ENCODE measurements at places on chromosomes 3 and 15.
A peak's percentile ranks its signal among the peaks of the same experiment; 100 is the strongest.

GRCh38 chr15:90230071-90230494 is 3.7 kb downstream of the CIB1 start:
- DNase-seq: no peak

DNA sequence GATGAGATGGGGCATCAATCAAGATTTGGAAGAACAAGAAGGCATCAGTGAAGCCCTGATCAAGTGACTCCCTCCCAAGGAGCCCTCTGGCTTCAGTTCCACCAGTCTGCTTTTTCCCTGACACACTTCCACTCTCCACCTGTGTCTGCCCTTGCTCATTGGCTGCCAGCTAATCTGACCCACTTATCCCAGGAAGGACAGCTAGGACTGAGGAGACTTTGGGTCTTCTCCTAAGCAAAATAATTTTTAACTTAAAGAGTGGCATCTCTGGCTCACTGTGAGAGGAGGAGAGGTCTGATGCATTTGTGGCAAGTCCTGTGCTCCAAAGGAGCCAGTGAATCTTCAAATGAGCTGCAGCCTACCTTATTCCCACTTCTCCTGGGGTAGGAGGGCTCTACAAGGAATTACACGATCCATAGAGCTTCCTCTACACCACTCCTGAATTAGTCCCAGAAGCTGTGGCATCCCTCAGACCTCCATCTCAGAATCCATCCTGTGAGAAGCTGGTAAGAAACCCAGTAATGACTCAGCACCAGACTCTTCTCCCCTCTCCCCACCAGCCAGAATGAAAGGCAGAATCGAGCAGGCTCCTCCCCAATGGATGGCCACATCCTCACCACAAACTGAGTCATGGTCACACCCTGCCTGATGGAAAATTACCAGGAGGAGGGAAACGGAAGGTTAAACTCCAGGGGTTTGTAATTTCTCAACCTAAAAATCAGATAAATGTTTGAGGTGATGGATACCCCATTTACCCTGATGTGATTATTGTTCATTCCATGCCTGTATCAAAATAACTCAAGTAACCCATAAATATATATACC is 6.3 kb upstream of the PKM start:
- no peak for DNase-seq

DNA sequence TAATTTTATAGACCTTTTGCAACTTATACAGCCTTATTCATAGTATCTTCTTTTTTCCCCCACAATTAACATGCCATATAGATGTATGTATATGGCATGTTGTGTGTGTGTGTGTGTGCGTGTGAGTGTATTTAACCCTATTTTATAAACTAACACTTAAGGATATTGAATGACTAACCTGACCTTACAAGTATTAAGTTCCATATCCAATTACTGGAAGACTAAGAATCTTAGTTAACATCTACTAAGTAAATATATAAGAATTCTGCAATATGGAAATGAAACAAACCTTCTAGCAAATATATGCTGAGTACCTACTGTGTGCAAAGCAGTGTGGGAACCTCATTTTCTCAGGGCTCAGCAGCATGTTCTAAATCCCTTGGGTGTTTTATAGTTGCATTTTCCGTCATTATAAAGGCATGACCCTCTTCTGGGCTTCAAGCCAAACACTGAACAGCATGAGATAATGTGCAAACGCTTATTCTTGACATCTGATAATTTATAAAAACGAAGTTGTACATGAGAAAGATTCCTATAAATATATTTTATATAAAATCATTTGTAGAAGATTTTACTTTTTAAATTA is 105.5 kb downstream of the NLGN1 start:
- peak; percentile 32 for DNase-seq

- no peak for DNase-seq
Observed at GRCh38 chr3:30804984-30805383, 89.5 kb downstream of the GADL1 start.
